Foreskin keratinocyte (primary cell): ENCODE measurements at places on chromosomes 12 and 14.

DNA sequence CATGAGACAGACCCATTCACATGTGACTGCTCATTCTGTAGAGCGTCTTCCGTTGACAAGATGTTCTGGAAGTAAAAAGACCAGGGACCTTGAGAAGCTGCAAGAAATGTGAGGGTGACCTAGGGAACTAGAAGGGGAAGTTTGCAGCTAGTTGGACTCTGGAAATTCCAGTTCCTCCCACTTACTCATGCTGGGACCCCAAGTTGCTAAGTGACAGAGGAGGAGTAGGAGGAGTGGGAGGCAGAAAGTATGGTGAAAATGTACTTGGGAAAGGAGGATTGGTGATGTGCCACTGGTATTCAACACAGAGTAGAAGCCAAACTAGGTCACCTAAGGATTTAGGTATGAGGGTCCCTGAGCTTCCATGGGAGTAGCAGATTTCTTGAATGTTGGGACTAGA is 132.4 kb downstream of the KCNA5 start:
- DNase-seq: no peak

GRCh38 chr14:71752111-71752738 is 180.0 kb upstream of the RGS6 start:
- DNase-seq: no peak

DNA sequence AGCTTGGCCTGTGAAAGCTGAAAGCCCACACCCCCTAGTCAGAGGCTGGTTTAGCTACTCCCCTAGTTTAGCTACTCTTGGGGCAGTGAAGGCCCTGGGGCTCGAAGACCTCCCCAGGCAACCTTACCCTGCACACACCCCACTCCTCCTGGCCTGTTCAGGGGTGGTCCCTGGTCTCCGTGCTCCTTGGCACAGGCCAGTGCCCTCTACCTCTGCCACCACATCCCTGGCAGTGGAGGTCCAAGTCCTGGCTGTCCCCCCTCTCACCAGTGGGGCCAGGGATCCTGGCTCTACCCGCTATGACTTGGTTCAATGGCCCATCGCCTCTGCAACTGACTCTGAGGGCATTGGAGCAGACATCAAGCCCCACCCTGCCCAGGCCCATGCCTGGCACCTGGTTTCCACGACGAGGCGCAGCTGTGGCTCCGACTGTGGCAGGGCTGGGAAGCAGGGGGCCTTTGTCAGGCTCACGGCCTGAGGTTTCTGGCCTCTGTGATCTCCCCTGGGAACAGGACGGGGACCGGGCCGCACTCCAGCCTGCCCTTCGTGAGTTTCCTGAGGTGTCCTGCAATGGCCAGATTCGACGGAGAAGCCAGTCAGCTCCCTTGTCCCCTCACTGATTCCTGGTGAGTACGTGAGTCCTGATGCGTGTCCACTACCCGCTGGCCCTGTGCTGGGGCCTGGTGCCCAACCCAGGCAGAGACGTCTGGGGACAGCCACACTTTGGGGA is 5.7 kb downstream of the TMEM121 start:
- no peak for DNase-seq

GRCh38 chr12:89948271-89949175 is 239.9 kb upstream of the ATP2B1 start:
- no peak for DNase-seq

DNA sequence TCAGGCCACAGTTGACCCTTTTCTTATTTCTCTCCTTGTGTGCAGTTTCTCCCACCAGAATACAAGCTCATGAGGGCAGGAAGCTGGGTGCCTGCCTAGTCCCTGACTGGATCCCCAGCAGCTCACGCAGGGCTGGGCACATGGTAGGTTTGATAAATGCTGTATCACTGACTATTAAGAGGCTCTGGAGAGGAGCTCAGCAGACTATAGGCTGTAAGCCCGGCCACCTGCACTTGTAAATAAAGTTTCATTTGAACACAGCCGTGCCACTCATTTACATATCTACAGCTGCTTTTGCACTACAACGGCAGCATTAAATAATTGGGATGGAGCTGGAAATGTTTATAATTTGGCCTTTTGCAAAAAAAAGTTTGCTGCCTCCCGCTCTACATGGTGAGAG is 32.0 kb downstream of the CHGA start:
- DNase-seq: no peak

DNA sequence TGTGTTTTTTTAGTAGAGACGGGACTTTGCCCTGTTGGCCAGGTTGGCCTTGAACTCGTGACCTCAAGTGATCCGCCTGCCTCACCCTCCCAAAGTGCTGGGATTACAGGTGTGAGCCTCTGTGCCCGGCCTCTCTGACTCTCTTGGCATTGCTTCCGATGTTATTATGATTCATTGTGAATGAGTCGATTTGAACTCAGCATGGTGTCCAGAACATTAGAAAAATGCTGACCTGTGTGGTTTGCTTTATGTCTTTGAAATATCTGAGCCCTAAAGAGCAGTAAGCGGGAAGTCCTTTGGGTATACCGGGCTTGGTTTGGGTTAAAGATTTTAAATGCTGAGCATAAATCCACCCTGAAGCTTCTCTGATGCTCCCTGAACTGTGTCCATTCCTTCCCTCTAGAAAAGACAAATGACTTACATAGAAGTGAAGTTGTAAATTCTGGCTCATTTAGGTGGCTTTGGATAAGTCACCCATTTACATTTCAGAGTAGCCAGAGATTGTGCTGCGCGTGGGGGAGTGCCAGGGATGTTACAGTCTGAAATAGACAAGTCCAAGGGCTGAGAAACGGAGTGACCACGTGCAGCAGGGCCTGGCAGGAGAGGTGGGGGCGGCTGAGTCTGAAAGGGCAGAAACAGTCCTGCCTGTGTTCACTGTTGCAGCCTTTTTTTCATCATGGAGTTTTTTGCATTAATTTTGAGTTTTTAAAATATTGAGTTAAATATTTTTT is 39.6 kb downstream of the SLC15A4 start:
- DNase-seq: no peak

DNA sequence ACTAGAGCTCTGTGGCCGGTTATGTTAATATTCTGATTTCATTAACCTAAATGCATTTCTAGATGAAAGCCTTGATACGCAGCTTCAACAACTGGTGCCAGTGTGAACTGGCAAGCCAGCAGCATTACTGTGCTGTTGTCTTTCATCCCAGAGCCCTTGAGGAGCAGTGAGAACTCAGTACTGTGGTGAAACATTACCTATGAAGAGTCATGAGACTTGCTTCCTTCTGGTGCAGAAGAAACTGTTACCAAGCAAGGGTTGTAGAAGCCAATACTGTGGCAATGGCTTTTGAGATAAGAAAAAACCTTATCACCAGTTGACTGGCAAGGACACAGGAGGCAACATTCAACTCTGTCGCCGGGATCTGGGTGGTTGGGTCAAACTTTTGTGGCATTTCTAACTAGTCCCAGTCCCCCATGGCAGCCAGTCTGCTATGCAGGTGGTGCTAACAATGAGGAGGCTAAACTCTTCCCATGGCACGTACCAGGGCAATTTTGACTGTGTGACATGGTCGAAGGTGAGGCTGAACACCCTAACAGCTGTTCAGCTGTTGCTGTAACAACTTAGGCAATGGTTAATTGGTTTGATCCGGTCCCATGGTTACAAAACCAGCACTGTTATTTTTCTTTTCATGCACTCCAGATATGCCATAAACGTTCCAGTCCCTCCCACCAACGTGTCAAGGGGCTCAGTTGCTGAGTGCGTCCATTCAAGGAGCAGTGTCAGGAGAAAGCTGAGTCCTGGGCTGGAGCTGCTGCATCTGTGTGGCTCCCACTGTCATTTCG is 12.6 kb upstream of the LGALS3 start:
- DNase-seq: no peak

DNA sequence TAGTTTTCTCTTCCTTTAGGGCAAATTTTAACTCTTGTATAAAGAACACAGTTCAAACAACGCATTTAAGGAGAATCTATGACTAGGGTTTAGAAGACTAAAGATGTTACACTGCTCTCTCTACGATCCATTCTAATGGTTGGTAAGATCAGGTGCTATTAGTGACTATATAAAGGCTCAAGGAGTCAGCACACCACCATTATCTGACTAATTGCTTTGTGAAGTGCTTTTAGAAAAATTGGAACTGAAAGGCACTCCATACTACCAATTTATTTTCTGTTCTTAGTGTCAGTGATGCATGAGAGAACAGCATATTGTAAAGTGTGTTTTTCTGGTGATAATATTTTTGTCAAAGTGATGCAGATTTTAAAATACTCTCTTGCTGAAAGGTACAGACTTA is 136.8 kb downstream of the SYT1 start:
- DNase-seq: no peak

DNA sequence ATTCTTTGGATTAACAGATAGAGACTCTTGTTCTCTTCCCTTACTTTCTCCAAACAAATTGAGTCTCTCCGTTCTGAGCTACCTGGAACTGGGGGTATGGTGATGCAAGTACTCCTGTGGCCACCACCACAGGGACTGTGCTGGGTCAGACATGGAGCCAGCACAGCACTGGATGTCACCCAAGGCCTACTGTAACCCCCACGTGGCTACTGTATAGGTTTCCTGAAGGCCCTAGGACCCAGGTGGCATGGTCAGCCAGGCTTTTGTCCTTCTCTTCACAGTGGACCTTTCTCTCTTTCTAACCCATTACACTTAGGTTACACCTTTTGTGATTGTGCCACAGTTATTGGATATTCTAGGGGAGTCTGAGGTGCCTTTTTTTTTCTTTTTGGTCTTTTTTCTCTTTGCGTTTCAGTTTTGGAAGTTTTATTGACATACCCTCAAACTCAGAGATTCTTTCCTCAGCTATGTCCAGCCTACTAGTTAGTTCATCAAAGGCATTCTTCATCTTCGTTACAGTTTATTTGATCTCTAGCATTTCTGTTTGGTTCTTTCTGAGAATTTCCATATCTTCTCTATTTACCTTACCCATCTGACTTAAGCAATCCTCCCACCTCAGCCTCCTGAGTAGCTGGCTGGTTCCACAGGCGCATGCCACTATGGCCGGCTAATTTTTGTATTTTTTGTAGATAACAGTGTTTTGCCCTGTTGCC is 6.0 kb upstream of the KLHDC2 start:
- DNase-seq: no peak

DNA sequence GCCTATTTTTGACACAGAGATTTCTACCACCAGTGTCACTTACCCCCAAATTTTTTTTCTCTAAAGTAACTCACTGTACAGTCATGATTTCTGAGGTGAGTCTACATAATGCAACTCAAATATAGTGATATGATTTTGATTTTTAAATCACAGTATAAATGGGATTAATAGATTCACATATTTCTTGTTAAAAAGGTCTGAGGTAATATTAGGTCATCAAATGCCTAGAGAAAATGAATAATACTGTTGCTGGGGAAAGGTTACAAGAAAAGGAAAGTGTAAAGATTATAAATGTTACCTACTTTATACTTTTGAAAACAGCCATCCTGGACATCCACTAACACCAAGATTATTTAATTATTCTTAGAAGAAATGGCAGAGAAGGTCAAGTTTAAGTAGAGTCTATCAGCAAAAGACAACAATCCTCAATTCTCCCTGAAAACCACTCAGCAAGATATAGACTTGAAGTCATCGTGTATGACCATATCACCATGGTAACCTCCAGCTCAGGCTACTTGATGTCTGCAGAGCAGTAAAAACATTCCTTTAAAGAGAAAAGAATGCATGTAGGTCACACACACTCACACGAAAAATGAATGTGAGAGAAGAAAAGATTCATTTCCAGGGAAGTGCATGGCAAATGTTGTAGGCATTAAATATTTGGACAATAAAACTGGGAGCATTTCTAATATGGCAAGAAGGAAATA is 58.7 kb downstream of the CCDC59 start:
- peak; percentile 28 for DNase-seq

GRCh38 chr12:122395319-122395718 is 27.1 kb downstream of the CLIP1 start:
- DNase-seq: peak; percentile 44

DNA sequence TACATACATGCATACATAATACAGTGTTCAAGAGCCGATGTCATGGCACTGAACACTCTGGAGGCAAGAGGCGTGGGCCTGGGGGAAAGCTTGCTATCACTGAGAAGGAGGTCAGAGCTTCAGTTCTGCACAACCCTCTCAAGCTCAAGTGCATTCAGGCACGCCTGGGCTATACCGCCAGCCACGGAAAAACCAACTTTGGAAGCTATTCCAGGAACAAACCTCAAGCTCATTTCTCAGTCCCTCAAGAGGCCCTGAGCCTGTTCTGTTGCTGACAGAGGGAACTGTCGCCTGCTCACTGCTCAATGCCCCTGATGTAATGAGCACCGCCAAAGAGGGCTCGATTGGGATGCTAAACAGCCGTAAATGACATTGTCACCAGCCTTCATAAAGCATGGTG is 9.2 kb downstream of the NOS1 start:
- no peak for DNase-seq

DNA sequence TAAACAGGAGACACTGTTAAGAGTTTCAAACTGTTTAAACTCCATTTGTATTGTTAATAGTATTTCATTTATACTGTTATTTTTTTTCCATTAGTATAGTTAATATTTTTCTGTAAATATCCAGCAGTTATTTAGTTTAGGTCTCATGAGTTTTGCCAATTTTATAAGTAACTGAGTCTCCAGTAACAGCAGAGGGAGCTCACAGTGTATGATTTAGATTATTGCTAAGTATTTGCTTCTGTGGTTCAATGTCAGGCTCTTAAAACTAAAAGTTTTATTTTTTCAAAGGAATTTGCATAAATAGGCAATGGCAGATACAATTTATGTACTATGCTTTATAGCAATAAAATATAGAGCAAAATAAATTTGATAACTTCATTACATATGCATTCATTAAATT is 209.7 kb downstream of the ATXN7L3B start:
- DNase-seq: peak; percentile 2

DNA sequence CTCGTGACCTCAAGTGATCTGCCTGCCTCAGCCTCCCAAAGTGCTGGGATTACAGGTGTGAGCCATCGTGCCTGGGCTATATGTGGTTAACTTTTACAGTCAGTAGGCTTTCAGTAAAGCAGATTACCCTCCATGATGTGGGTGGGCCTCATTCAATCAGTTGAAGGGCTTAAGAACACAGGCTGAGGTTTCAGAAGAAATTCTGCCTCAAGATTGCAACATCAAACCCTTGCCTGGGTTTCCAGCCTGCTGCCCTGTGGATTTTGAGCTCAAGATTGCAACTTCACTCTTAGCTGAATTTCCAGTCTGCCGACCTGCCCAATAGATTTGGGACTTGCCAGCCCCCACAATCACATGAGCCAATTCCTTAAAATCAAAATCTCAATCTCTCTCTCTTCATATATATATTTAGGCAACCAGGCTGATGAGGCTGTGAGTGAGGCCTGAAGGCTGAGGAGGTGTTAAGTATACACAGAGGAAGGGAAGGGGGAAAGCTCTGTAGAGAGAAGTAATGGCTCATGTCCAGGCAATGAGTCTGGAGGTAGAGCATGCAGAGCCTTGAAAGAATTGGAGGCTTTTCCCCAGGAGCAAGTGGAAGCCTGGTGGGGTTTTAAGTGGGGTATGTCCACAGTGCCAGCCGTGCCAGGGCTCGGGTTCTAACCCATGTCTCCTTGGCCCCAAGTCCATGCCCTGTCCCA is 33.3 kb upstream of the ACTN1 start:
- no peak for DNase-seq

- no peak for DNase-seq
These were observed 13.5 kb downstream of the MANSC1 start for GRCh38 chr12:12336511-12336910.
